Epithelial cell of proximal tubule (primary cell): ENCODE measurements at places on chromosomes 3 and 15.

DNA sequence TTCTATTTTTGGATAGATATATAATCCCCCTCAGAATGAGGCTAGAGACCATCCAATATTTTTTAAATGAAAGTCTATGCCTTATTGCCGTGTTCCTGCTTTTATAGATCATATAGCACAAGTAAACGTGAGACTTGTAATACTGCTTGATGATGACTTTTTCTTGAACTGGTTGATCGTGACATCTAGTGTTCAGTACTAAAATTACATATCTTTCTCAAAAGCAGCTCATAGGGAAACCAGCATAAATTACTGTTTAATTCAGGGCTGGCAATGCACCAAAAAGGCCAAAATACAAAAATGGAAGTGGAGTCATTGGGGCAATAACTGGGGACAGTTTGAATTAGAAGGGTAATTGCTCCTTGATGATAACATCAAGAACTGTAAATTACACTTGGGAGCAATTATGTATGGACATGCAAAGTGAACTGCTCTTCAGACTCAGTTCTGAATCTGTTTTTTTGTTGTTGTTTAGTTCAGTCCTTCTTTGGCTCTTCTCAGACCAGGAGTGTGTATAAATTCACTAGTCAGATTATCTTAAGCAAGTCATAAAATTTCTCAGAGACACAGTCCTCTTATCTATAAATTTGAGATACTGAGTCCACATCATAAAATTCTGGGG lies 325.3 kb downstream of the THSD4 start:
- DNase-seq, result peak; percentile 27

- DNase-seq, result no peak
Measured at GRCh38 chr3:52210550-52211046, 12.6 kb downstream of the ALAS1 start.

DNA sequence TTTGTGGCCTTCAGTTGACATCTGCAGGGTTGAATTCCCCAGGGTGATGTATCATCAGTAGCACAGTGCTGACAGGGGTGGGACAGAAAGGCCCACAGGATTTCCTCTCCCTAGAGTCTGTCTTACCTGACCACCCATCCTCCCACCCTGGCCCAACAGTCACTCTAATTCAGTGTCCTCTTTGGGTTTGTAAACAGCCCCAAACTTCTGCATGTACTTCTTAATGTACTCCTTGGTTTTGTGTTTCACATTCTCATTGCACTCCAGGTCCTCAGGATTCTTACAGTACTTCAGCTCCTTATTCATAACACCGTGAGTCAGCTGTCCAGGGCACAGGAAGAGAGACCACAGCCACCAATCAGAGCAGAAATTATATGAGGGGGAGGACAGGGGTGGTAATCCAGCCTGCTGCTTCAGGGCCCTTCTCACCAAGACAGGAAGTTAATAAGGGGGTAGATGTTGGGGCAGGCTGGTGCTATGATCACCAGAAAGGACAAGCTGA lies 37.5 kb downstream of the NBEAL2 start:
- DNase-seq, result no peak

DNA sequence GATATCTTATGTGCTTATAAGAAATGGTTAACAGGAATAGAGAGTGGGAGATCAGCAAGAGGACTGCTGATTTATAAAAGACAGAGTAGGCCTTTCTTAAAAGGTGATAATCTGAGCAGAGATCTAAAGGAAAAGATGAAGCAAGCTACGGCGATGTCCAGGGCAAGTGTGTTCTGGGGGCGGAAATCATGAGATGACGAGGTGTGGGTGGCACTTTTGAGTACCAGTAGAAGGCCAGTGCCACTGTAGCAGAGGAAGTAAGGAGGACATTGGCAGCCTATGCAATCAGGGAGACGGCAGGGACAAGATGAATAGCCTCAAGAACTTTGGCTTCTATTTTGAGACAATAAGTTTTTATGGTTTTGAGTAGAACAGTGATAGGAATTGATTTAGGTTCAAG lies 492.4 kb downstream of the FHIT start:
- DNase-seq, result no peak

GRCh38 chr15:23516866-23517265 lies 48.6 kb upstream of the MKRN3 start:
- no peak for DNase-seq

DNA sequence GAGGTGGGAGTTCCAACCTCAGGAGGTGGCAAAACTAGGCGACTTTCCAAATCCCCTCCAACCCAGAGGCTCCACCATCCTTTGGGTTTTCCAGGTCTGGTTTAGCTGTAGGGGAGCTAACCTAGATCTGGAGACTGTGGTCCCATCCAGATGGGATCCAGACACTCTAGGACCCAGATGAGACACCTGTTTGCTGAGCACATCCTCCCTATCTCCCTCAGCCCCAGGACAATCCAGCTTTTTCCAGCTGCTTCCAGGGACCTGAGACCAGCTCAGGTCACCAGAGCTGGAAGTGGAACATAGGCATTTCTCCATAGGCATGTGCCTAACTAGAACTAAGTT lies 18.2 kb downstream of the CRTAP start:
- DNase-seq, result no peak

- no peak for DNase-seq
Measured at GRCh38 chr15:100002787-100003536, 269.7 kb upstream of the LYSMD4 start.

DNA sequence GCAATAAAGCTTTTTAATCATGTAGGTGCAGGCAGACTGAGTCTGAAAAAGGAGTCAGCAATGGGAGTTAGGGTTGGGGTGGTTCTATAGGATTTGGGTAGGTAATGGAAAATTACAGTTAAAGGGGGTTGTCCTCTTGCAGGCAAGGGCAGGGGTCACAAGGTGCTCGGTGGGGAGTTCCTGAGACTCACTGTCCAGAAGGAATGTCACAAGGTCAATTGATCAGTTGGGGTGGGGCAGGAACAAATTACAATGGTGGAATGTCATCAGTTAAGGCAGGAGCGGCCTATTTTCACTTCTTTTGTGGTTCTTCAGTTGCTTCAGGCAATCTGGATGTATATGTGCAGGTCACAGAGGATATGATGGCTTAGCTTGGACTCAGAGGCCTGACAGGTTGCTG lies 13.9 kb downstream of the CCR5AS start:
- no peak for DNase-seq

DNA sequence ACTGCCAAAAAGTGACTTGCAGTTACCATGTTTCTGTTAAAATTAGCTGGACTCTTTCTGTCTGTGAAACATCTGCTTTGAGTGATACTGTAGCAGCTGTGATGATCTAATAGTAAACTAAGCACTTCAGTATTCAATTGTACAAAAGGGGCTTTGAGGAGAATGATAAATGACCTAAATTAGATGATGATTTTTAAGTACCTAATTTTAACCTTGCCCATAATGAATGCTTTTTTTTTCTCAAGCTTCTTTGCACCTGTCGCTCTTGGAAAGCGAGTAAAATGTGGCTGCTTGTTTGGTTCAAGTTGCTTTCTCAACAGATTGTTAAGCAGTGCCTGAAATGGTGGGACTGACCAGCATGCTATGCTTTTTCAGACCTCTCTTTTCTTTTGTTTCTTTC lies 752.3 kb downstream of the EPHA3 start:
- no peak for DNase-seq

- no peak for DNase-seq
Measured at GRCh38 chr15:39391230-39391629, 189.6 kb upstream of the THBS1 start.

GRCh38 chr3:149363053-149363452 lies 14.4 kb downstream of the TM4SF1 start:
- no peak for DNase-seq

- DNase-seq, result no peak
Measured at GRCh38 chr3:128007033-128007424, 45.2 kb upstream of the SEC61A1 start.

GRCh38 chr3:25288413-25288812 lies 139.7 kb upstream of the RARB start:
- no peak for DNase-seq

DNA sequence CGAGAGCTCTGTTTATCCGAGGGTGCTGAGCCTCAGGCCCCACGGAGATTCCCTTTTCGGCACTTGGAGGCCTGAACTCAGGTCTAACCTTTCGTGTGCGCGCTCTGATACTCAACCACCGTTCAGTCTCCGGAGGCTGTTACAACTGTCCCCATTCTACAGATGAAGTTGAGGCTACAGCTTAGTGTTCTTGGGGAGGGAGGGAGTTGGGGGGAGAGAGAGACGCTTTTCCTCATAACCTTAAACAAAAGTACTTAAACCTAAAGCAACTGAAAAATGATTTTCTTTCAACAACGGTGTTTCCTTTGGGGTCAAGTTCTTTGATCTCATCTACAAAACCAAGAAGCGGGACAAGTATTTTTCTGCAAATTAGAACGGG lies 952 bp upstream of the CHST2 start:
- DNase-seq, result no peak

- DNase-seq, result no peak
Measured at GRCh38 chr3:4067893-4068292, 235.3 kb upstream of the SETMAR start.

- no peak for DNase-seq
Measured at GRCh38 chr15:68497206-68497910, 65.4 kb upstream of the ITGA11 start.

GRCh38 chr15:86653344-86654197 lies 573.9 kb downstream of the AGBL1 start:
- no peak for DNase-seq

DNA sequence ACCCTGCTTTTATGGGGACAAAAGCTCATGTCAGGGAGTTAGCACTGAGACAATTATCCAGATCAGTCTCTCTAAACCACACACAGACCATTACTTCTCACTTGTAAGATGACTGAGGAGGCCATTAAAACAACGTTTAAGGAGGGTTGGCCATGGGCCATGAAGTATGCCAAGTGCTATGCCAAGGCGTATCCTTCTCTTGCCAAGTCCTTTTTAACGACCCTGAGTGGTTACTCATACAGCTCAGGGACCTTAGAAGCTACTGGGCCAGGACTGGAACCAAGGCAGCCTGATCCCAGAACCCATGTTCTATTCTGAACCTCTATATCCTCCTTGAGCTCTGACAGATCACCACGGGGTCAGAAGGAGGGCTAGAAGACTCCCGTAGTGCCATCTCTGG lies 50.0 kb downstream of the NMNAT3 start:
- no peak for DNase-seq

DNA sequence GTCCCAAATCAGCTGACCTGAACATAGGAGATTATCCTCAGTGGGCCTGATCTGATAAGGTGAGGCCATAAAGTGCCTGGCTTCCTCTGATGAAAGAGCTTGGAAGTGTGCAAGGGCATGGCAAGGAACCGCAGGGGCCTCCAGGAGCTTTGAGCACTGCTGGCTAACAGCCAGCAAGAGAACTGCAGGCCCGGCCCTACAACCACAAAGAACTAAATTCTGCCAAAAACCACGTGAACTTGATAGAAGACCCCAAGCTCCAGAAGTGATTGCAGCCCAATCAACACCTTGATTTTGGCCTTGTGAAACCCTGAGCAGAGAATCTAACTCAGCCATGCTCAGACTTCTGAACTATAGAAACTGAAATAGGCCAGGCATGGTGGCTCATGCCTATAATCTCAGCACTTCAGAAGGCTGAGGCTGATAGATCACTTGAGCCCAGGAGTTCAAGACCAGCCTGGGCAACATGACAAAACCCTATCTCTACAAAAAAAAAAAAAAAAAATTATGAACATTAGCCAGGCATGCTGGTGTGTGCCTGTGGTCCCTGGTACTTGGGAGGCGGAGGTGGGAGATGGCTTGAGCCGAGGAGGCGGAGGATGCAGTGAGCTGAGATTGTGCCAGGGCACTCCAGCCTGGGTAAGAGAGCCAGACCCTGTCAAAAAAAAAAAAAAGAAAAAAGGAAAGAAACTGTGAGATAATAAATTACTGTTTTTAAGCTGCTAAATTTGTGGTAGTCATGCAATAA lies 7.7 kb upstream of the DIS3L start:
- DNase-seq, result no peak

- no peak for DNase-seq
Measured at GRCh38 chr15:40121911-40122638, 13.4 kb upstream of the BMF start.

DNA sequence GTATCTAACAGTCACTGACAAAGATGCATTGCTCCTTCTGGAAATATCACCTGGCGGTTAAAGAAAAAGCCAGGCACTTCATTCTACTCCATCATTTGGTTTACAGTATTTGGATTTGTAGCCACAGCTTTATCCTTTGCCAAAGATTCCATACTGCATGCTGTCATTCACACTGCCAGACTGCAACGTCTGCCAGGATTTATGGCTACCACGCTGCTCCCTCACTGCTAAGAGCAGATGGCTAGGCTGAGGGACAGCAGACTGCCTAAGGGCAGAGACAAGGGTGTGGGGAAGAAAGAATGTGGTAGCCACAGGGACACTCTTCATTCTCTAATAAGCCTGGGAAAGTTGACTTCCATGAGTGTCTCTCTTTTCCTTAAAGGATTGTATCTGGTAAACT lies 1047.0 kb downstream of the TUSC7 start:
- no peak for DNase-seq

- no peak for DNase-seq
Measured at GRCh38 chr3:23474580-23475357, 271.6 kb downstream of the UBE2E2 start.

GRCh38 chr15:66617137-66618090 lies 51.6 kb upstream of the LCTL start:
- DNase-seq, result no peak

GRCh38 chr3:142642956-142643355 lies 46.8 kb downstream of the PLS1 start:
- no peak for DNase-seq

GRCh38 chr3:126269354-126269753 lies 87.9 kb downstream of the KLF15 start:
- DNase-seq, result no peak

DNA sequence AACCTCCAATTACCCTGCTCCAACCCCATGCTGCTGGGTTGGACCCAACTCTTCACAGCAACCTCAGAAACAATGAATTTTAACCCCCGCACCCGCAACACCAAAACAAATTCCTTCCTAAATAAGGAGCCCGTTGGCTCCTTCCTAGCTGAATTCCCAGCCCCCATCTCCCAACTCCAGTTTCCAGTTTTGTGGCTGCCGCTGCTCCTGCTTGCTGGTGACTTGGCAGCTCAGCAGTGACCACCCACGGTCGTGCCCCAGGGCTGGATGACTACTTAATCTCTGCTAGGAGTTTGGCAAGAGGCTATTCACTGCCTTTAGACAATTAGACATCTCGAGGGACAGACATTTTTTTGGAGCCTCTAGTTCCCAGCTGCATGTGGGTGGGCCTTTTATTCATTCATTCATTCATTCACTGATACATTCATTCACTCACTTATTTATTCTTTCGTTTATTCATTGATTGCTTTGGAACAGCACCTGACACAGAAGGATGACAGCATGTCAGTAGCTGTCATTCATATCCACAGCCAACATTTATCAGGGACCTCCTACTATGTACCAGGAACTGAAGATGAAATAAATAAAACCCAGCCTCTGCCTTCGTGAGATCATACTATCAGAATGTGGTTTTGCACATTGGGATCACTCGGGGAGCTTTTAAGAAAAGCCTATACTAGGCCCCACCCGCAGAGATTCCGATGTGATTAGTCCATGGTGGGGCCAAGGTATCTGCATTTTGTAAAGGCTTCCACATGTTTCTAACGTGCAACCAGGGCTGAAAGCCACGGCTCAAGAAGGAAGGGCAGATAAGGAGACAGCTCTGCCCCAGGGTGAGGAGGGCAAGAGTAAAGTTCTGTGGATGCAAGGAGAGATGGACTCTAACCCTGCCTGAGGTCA lies 256.5 kb downstream of the SHQ1 start:
- DNase-seq, result no peak

GRCh38 chr15:58616171-58616570 lies 133.3 kb downstream of the ADAM10 start:
- no peak for DNase-seq

- no peak for DNase-seq
Measured at GRCh38 chr3:64445109-64445943, 220.1 kb upstream of the PRICKLE2 start.

GRCh38 chr15:85440451-85440850 lies 60.0 kb downstream of the AKAP13 start:
- no peak for DNase-seq
